Natural killer cell treated with Interleukin-12 subunit alpha and Interleukin-12 subunit beta and Interleukin-15 and Interleukin-18, amount 100 ng/mL, for 72 hours (primary cell): ENCODE measurements at places on chromosomes 16 and 17.

- no peak for DNase-seq
Observed at GRCh38 chr17:73727941-73728340, 83.7 kb upstream of the SDK2 start.

DNA sequence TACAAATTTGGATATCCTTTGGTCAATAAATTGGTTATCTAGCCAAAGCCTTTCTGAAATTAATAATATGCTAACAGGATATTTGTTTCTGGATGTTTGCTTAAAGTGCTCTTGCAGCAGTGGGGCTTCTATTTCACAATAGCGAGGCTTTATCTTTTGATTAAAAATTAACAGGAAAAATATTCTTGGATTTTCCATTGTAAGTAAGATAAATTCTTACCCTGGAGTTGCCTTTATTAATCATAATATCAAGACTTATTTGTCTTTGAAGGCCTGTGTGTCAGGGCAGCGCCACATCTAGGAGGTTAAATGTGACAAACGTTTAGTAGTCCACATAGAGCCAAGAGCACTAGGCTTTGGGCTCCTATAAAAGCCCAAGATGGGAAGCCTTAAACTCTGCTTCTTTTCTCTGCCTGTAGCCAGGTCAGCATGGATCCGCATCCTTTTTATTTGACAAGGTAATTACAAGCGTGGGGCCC is 5.3 kb downstream of the TMEM97 start:
- no peak for DNase-seq

GRCh38 chr17:68359791-68360535 is 68.7 kb downstream of the ARSG start:
- DNase-seq: no peak

DNA sequence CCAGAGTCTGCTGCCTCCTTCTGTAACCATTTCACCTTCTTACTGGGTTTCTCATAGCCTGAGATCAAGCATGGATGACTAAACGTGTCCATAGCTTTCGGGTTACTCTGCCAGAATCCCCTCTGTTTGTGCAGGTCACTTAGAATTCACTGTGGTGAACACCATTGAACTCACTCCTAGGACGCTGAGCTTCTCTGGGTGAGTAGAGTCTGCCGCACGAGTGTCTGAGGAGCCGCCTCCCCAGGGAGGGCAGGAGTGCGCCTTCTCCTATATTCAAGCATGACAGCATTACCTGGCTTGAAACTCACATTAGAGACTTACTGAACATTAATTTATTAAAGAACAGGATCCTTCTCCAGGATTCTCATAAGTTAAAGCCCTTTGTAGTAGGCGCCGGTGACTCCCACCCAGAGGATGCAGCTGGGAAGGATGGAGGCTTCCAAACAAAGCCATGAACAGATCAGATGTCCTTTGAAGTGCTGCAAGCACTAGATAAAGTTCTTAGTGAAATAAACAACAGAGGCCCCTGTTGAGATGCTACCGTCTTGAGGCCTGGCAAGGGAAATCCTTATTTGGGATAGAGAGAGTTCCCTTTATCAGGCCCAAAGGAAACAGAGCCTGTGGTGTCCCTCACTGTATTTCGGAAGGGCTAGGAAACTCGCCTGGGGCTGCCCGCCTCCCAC is 144.6 kb upstream of the PLCG2 start:
- DNase-seq: no peak

DNA sequence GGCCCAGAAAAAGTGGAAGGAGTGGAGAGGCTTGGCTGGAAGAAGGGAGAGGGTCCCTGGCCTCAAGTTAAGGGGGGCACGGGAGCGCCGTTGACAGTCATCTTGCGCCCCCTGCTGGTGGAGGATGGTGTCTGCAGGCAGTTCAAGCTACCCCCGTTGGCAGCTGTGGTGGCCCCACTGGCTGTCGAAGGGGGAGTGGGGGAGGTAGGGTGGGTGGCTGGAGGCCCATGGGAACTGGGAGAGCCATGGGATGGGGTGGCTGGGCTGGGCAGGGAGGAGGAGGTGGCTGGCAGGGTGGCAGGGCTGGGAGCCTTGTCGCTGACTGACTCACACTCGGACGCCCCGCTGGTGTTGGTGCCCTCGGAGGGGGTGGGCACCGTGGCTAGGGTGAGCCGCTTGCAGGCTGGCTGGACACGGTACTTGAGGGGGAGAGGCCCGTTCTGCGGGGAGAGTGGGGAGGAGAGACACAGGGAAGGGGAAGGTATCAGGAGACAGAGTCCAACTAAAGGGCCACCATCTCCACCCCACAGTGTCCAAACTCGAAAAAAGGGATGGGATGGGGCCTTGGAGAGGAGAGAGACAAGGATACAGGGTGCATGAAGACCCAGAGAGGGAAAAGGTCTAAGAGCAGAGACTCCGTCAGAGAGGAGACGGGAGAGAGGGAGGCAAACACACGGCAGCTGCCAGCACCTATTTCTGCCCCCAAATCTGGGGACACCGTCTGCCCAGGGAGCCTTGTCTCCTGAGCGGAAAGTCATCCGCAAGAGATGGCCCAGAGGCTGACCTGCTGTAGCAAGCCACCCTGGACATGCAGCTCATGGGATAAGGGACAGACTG is 5.2 kb downstream of the CISD3 start:
- DNase-seq: peak; percentile 80

DNA sequence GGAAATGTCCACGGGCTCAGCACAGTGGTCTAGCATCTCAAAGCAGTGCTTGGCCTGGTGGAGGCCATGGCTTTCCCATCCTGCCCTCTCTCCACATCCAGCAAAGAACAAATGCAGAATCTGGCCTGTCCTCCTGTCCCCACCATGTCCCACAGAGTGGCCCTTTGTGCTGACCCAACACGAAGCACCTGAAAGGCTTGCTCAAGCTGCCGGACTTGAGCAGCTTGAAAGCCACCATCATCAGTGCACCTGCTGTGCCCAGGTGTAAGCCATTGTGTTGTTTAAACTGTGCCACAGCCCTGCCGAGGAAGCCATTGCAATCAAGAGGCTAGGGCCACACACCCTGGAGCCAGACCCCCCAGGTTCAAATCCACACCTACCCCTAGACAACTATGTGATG is 115.5 kb downstream of the SOCS1 start:
- no peak for DNase-seq

DNA sequence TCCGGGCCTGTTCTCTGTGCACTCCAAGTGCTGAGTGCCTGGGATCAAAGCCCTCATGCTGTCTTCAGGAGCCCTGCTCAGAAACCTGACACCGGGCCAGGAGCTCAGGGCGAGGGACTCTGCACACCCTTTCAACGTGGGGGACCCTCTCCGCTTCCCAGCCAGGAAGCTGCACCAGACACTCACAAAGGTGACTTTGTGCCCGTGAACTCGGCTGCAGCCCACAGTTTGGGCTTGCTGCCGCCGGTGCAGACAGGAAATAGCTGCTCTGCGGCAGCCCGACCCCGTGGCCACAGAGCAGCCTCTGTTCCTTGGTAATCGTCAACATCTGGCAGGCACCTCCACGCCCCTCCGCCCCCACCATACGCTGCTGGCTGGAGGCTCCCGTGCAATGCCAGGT is 93.4 kb upstream of the METRNL start:
- no peak for DNase-seq

DNA sequence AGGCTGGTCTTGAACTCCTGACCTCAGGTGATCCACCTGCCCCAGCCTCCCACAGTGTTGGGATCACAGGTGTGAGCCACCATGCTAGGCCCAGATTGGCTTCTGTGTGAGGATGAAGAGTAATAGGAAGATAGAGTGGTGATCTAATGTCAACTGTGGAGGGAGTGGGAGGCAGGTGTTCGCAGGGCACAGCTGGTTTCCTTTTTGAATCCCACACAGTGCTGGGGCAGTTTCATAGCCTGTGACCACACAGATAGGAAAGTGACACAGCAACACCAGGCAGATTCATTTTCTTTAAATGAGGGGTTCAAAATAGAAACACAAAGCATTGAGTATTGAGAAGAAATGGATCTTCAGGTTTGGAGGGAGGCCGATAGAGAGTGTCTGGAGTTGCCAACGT is 540.3 kb downstream of the WWOX start:
- no peak for DNase-seq

DNA sequence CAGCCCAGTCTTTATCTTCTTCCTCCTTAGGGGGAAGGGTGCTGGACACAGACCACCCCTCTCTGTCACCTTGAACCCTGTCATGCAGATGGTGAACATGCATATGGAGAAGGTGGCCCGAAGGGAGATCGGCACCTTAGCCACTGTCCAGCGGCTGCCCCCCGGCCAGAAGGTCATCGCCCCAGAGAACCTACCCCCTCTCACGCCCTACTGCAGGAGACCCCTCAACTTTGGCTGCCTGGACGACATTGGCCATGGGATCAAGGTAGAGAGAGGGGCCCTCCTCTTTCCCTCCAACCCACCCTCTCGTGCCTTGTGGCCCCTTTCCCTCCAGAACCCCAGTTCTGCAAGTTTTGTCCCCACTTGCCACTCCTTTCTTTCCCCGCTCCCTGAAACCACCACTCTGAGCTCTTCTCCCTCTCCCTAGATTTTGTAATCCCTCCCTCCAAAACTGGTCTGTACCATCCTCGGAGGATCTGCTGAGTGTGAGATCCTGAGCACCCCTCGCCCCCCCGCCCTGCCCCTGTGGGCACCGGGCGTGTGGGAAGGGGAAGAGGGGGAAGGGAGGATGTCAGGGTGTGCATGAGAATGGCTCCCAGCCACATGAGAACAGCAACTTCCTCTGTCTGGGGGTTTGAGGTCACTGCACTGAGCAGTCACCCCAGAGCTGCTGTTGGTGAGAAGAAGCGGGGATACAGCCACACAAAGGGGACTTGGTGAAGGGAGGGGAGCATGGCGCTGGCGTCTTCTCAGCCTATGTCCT is 7.3 kb downstream of the ABI3 start:
- DNase-seq: peak; percentile 84

- DNase-seq: no peak
Observed at GRCh38 chr16:88064011-88064888, 113.0 kb downstream of the BANP start.

GRCh38 chr16:2160915-2161551 is 5.5 kb downstream of the TRAF7 start:
- no peak for DNase-seq

DNA sequence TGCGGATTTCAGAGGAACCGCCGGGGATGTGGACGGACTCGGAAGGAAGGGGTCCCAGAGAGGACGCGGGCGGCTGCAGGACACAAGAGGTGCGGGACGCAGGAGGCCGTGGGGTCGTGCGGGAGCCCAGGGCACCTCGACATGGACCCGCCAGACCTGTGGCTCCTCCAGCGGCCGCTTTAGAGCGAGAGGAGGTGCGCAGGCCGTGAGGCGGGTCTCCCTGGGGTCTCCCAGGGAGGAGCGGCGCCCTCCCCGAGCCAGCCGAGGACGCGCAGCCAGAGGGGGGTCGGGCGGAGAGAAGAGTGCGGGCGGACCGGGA is 6.8 kb upstream of the FLYWCH1 start:
- no peak for DNase-seq

- no peak for DNase-seq
Observed at GRCh38 chr16:86338403-86339115, 171.8 kb upstream of the FOXF1 start.

DNA sequence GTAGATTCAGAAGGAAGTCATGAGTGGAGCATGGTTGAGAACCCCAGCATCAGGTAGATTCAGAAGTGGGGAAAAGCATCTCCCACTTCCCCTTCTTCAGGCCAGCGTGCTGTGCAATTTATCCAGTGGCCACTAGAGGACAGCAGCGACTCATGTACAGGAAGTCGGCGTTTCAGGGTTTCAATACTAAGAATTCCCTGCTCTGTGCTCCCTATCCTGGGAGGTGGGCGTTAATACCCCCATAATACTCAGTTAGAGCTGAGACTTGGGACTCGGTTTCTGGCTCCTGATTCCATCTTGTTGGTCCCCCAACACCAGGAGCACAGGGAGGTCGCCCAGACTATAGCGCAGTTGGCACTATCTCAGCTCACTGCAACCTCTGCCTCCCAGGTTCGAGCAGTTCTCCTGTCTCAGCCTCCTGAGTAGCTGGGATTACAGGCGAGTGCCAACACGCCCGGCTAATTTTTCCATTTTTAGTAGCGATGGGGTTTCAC is 75.3 kb upstream of the AMZ2 start:
- DNase-seq: peak; percentile 81

DNA sequence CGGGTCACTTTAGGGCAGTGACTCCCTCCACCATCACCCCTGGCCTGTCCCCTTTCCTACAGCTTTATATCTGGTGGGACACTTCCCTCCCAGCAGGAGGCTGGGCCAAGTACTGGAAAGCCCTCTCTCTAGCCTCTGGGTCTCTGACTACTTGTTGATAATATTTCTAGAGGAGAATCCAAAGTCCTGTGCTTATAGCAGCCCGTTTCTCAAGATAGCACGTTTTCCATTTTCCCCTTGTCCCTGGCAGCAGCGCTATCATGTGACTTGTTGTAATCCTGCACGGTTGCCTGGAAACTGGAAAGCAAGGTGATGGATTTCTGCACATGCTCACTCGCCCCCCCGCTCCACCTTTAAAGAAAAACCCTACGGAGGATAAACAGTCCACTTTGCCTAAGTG is 3.3 kb upstream of the AXIN2 start:
- DNase-seq: no peak

DNA sequence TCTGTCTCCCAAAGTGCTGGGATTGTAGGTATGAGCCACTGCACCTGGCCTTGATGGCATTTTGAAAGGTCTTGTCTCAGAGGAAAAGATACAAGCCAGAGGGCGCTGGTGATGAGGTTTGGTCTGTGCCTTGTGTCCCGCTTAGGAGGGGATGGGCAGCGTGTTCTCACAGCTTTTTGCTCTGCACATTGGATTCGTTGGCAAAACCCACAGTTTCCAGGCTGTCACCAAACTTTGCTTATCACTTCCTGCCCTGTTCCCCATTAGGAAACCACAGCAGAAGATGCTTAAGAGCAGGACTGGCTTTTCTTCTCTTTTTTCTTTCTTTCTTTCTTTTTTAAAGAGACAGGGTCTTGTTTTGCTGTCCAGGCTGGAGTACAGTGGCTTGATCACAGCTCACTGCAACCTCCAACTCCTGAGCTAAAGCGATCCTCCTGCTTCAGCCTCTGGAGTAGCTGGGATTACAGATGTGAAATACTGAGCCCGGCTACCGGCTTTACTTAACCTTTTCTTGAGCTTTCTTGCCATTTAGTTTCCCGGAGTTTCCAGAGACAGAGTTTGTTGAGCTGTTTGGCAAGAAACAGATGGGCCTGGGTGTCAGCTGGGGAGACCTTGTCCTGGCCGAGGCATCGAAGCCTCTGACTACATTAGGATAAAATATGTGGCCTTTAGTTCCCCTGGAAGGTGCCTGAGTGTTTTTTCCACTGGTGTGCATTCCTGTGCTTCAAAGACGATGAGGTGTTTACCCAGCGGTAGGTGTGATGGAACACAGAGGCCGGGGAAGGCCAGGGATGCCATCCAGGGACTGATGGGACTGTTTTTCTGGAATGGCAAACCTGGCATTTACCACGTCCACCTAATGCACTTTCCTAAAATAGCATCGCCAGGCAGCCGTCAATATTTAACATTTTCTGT is 112.9 kb downstream of the ABCC1 start:
- DNase-seq: no peak

- no peak for DNase-seq
Observed at GRCh38 chr16:64182985-64183384, 938.9 kb downstream of the CDH11 start.

- no peak for DNase-seq
Observed at GRCh38 chr17:60230358-60230757, 80.6 kb downstream of the CA4 start.

GRCh38 chr17:8798846-8799569 is at the start of gene MFSD6L:
Gene MFSD6L (minus strand): TSS chr17:8799365. CDS start chr17:8799120, 245 bp downstream.
- no peak for DNase-seq

- DNase-seq: no peak
Observed at GRCh38 chr16:82045465-82045864, 10.4 kb downstream of the HSD17B2 start.

- no peak for DNase-seq
Observed at GRCh38 chr17:15405058-15405415, 62.4 kb downstream of the CDRT4 start.
